ENCODE measurements at places on chromosomes 5 and 9.

DNA sequence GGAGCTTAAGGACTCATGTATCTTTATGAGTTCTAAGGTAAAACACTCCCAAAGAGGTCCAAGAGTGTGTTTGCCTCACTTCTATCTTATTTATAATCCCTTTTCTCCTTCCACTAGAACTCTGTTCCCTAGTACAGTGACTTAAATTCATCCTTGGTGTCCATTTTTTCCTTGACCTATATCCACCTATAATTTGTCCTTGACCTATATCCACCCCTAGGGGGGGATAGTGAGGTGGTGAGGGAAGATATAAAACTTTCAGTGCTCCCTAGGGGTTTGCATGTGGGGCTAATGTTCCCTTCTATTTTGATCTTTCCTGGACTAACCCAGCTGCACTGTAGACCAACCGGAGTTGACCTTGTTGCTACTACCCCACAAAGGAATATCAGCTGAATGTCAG, 83.5 kb upstream of the GNAQ start:
- DNase-seq: no peak

DNA sequence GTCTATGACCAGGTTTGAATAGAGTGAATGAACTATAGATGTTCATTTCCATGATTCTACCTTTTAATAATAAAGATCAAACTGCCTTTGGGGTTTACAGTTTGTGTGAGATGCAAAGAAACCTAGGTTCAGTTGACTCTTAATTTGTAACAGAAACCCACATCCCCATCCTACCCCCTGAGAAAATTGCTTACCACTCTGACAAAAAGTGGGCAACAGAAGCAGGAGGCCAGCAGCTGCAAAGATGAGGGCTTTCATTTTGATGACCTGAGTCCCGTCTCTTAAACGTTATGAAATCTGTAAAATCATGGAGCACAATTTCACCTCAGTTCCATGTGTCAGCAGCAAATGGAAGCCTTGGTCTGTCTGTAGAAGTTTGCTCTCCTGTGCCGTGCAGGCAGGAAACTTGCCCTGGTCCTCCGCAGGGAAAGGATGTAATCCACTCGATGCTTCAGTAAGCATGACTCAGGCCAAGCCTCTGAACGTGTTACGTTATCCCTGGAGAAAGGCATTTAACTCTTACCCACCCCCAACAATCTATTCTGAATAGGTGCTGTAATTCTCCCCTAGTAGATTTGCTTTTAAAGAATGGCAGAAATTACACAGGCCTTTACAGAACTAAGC, at the start of gene F2RL2:
TSS of gene F2RL2 (minus strand) at position 431 of the 624 bp plus-strand sequence. CDS start at position 258, 173 bp downstream.
- no peak for DNase-seq

DNA sequence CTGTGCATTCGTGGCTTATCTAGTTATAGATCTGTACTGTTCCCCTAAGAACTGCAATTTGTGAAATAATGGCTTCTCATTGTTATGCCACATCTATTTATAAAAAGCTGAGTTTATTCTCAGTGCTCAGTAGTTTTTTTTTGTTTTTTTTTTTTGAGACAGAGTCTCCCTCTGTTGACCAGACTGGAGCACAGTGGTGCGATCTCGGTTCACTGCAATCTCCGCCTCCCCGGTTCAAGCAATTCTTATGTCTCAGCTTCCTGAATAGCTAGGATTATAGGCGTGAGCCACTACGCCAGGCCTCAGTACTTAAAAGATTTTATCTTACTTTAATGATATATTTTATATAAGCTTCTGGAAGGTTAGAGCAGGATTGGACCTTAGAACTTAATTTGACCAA, 19.0 kb downstream of the SEC61B start:
- DNase-seq: no peak

DNA sequence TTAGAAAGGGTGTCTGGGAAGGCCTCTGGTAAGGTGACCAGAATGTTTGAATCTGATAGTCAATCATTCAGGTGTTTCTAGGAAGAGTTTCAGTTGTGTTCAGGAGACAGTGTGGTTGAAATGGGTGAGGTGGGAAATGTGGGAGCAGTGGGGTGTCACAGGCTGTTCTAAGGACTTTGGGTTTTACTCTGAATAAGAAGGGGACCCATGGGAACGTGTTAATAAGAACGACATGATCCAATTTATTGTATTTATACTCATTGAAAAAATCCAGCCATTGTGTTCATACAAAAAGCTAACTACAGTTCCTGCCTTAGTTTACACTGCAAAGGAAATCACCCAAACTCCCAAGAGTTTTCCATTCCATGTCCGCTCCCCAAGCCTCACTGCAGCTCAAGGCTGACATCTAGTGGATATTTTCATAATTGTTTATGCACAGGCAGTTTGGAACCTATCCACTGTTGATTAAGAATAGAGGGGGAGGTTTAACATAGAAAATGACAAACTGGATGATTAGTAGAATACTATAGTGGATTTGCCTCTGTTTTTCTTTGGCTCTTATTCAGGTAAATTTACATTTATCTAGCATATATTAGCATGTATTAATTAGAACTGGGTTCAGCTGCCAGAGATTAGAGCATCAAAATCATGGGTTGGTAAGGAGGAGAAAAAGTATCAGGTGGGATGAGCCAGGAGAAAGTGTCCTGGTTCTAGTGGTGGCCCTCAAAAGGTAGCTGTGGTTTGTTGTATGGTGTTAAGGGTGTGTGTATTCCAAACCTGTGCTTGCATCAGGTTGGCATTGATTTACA, 17.7 kb downstream of the CAVIN4 start:
- DNase-seq: no peak

- no peak for DNase-seq
Measured at GRCh38 chr5:168712280-168712924, 133.2 kb upstream of the PANK3 start.

GRCh38 chr5:159403906-159404681, 73.8 kb upstream of the IL12B start:
- peak; percentile 27 for DNase-seq

- DNase-seq: no peak
Measured at GRCh38 chr5:3104429-3105060, 353.1 kb upstream of the IRX2 start.

GRCh38 chr9:130500340-130501180, 55.8 kb downstream of the ASS1 start:
- no peak for DNase-seq

Data from DMS 273 treated with DMSO at 0.1 percent for 48 hours (cell line).